ENCODE measurements at places on chromosomes 2 and 18.

DNA sequence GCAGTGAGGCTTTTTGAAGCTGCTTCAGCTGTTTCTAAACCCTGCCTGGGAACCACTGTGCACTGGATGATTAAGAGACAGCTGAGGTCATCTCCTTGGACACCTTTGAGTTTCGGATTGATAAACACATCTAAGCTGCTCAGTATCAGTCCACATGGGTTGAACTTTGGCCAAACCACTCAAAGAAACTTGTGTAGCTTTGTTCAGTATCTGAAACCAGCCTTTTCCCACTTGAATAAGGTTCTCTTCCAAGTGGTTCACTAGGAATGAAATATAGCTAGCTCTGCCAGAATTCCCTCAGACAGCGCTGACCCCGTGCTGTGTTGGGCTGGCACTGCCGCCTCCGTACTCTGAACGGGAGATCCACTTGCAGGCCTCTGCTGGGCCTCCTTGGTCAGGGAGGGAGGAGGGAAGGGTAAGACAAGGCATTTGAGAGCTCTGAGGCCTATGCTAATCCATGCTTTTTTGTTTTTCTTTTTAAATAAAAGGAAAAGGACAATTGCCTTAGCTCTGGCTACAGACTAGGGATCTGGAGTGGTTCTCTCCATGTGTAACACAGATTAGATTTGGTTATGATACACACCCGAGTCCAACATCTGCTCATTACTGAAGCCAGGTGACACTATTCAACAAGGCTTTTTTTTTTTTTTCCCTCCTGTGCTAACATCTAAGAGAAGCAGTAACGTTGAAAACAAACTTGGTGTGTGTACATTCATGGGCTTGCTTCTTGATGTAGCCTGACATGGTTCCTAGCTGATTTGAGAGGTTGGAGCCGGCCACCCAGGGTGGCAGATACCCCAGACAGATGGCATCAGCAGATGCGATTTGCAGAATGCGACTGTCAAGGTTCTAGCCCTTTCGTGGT is 67.7 kb downstream of the NCK2 start:
- DNase-seq, result no peak

DNA sequence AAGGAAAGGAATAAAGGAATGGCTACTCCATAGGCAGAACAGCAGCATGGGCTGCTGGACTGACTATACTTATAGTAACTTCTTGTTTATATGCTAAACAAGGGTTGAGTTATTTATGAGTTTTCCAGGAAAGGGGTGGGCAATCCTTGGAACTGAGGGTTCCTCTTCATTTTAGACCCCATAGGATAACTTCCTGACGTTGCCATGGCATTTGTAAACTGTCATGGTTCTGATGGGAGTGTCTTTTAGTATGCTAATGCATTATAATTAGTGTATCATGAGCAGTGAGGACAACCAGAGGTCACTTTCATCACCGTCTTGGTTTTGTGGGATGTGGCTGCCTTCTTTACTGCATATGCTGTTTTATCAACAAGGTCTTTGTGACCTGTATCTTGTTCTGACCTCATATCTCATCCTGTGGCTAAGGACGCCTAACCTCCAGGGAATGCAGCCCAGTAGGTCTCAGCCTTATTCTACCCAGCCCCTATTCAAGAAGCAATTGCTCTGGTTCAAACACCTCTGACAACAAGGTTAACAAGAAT is 98.6 kb upstream of the CABLES1 start:
- no peak for DNase-seq

- no peak for DNase-seq
Observed at GRCh38 chr2:45320956-45321355, 290.1 kb downstream of the SRBD1 start.

- peak; percentile 31 for DNase-seq
Observed at GRCh38 chr2:28543316-28544035, 47.6 kb downstream of the PLB1 start.

- DNase-seq, result no peak
Observed at GRCh38 chr2:113053666-113054065, 999 bp upstream of the IL36B start.

DNA sequence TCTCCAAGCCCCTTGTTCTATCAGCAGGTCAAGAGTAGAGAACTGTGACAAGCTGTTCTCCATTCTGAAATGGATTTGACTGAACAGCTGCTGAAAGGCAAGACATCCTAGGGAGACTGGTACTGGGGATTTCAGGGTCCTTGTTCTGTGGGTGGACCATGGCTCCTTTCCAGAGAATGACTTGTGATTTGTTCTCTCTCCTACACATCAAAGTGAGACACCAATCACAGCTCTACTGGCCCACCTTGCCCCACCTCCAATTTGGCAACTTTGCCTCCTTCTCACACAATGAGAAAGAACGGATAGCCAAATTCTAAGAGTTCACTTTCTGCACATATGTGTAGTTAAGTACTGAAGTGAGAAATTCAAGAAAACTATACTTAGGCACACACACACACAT is 67.4 kb downstream of the BCL11A start:
- no peak for DNase-seq

- DNase-seq, result no peak
Observed at GRCh38 chr2:10934979-10935350, 23.2 kb downstream of the KCNF1 start.

GRCh38 chr2:192313773-192314172 is 119.0 kb upstream of the TMEFF2 start:
- no peak for DNase-seq

- DNase-seq, result no peak
Observed at GRCh38 chr2:149738767-149739166, 151.2 kb upstream of the MMADHC start.

GRCh38 chr2:8296306-8296705 is 385.6 kb upstream of the ID2 start:
- no peak for DNase-seq

GRCh38 chr2:19361325-19361990 is 3.0 kb upstream of the OSR1 start:
- DNase-seq, result no peak

GRCh38 chr2:8628179-8628865 is 53.5 kb upstream of the ID2 start:
- DNase-seq, result no peak

- no peak for DNase-seq
Observed at GRCh38 chr2:99444222-99444621, 45.6 kb downstream of the REV1 start.

DNA sequence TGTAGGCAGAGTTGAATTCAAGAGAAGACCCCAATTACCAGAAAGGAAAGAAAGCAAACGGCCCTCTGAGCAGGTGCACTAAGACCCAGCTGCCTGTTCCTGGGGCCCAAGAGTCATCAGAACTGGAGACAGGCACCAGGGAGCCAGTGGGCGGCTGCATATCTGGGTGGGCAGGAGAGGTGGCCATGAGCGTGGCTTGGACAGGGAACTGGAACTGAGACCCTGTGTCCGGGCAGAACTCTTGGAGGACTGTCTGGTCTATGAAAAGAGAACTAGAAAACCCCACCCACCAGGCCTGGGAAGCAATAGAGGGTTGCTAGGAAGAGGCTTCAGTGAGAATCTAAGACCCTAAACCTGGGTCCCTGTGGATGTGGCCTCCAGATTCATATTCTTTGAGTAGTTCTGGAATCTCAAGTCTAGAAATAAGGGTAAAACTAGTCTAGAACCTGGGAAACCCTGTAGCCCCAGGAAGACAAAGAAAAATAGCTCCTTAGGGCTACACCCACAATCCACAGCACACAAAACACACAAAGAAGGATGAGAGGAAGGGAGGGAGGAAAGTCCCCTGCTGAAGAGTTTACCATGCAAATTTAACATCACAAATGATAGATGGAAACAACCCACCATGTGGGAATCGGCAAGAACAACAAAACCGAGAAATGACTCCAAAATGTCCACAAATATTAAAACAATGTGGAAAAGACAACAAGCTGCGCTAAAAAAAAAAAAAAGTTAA is 147.0 kb downstream of the HDAC4 start:
- no peak for DNase-seq

GRCh38 chr2:147378403-147378802 is 466.4 kb upstream of the ACVR2A start:
- no peak for DNase-seq

DNA sequence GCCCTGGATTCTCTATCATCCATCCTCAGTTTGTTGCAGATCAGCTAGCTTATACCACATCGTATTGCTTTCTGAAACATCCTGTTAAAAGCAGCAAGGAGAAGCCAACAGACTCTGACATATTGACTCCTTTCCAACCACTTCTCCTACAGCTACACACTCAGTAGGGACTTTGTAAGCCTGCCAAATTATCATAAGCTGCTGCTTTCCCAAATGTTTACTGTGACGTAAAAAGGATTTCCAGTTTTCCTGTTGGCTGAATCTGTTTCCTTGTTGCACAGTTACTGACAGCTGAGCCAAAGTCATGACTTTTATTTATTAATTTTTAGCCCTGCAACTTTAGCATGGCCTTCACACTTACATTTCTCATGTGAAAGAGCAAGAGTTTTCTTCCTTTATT is 294.3 kb downstream of the KCNJ3 start:
- peak; percentile 8 for DNase-seq

DNA sequence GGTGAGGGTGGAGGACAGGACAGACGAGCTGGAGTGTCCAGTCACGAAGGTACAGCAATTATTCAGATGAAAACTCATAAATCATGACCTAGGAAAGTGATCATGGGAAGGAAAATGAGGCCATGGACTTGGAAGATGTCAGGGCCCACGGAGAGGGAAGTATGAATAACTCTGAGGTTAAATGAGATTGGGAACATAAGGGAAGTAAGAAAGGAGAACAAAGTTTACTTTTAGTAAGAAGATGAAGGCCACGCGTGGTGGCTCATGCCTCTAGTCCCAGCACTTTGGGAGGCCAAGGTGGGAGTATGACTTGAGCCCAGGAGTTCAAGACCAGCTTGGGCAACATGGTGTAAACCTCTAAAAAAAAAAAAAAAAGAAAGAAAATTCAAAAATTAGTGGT is 56.2 kb downstream of the AQP4 start:
- DNase-seq, result no peak

GRCh38 chr2:191957996-191958860 is 111.3 kb upstream of the CAVIN2 start:
- no peak for DNase-seq
